Epithelial cell of umbilical artery (primary cell): ENCODE measurements at places on chromosomes 1 and 21. TPM values are rescaled to one million over a fixed set of nuclear protein-coding genes. Genes with fewer than 3 reads are reported as not detected.

SLC44A5 gene
- 2.9 and 12.0 TPM in 2 replicates for total RNA-seq

LRRC38 gene
- not detected in 2 replicates for total RNA-seq

HOOK1 gene
- total RNA-seq, result not detected in 2 replicates

ANGPTL1 gene
- total RNA-seq, result 0.32 and 3.8 TPM in 2 replicates

FCAMR gene
- total RNA-seq, result not detected in 2 replicates

KMO gene
- under 0.01 TPM in 1 of 2 replicates, not detected in the other for total RNA-seq

SLAMF9 gene
- total RNA-seq, result not detected in 2 replicates

CNTN2 gene
- not detected in 2 replicates for total RNA-seq

OR2L13 gene
- total RNA-seq, result not detected in 2 replicates

HUNK gene
- not detected in 2 replicates for total RNA-seq

CNKSR1 gene
- 0.30 TPM in 1 of 2 replicates, not detected in the other for total RNA-seq

CFHR1 gene
- total RNA-seq, result not detected in 2 replicates

IFNLR1 gene
- not detected in 2 replicates for total RNA-seq

MMEL1 gene
- total RNA-seq, result 1.5 and 3.9 TPM in 2 replicates

PHF13 gene
- 7.8 and 9.6 TPM in 2 replicates for total RNA-seq

CLIC6 gene
- total RNA-seq, result not detected in 2 replicates

AGT gene
- total RNA-seq, result not detected in 2 replicates

CRNN gene
- not detected in 2 replicates for total RNA-seq

TMEM240 gene
- total RNA-seq, result 2.9 and 4.1 TPM in 2 replicates

LIN28A gene
- total RNA-seq, result not detected in 2 replicates

HRNR gene
- total RNA-seq, result not detected in 2 replicates

INPP5B gene
- 14.9 and 22.6 TPM in 2 replicates for total RNA-seq

NBPF11 gene
- total RNA-seq, result 2.3 and 3.2 TPM in 2 replicates
